ENCODE measurements at places on chromosomes 6 and 20.
A peak's percentile ranks its signal among the peaks of the same experiment; 100 is the strongest.

GRCh38 chr6:135013211-135013610, 41.4 kb downstream of the HBS1L start:
- no peak for DNase-seq

- DNase-seq: no peak
These were observed 40.8 kb downstream of the ELMO2 start for GRCh38 chr20:46365487-46366220.

DNA sequence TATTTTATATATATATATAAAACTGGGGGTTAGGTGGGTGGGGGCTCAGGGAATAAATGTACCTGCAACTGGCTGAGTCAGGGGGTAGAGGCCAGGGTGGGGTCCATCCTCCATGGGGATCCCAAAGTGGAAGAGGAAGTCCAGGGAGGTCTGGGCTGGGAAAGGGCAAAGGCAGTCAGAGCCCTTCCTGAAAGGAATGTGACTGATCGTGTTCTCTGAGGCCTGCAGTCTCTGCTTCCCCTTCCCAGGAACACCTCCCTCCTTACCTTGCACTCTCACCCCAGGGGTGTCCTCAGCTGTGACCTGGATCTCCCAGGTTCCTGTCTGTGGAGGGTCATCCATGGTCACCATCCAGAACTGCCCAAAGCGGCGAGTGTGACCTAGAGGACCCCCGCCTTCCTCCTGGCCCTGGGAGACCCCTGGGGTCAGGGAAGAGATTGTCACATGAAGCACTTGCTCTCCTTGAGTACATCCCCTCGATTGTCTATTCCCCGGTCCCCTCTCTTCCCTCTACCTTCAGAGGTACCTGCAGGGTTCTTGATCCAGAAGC, 4.7 kb downstream of the SAPCD1 start:
- no peak for DNase-seq

GRCh38 chr20:24608926-24609667, 139.7 kb downstream of the SYNDIG1 start:
- peak; percentile 63 for DNase-seq

DNA sequence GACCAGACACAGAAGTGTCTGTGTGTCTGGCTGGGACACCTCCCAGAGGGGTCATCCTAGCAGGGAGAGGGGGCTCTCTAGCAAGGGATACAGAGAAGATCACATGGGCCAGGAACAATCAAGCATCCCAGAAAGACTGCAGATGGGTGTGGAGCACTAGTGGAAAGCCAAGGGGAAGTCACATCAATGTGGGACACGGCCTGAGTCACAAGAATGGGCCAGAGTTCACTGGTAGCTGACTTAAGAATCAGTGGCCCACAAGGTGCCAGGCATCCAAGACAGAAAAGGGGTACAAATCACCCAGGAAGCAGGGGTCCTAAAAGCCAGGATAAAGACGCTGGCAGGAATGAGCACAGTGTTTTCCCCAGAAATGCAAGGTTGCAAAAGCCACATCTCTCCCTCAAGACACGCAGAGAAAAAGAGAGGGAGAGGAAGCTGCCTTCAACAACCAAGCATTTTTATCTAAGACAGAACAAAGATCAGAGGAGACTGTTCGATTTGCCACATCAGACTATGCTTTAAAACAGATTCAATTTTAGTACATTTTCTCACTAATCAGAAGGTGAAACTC, 113.6 kb upstream of the DST start:
- peak; percentile 60 for DNase-seq

GRCh38 chr6:28981431-28981832, 23.7 kb downstream of the ZNF311 start:
- no peak for DNase-seq
